ENCODE measurements at places on chromosomes 7 and 10.

GRCh38 chr10:31883397-31883796 lies 45.2 kb downstream of the ARHGAP12 start:
- DNase-seq: no peak

- DNase-seq: no peak
Observed at GRCh38 chr7:138299066-138299465, 161.0 kb upstream of the TRIM24 start.

GRCh38 chr7:140544388-140544826 lies 65.1 kb upstream of the MKRN1 start:
- DNase-seq: no peak

GRCh38 chr10:106519376-106520030 lies 645.0 kb downstream of the SORCS1 start:
- DNase-seq: no peak

DNA sequence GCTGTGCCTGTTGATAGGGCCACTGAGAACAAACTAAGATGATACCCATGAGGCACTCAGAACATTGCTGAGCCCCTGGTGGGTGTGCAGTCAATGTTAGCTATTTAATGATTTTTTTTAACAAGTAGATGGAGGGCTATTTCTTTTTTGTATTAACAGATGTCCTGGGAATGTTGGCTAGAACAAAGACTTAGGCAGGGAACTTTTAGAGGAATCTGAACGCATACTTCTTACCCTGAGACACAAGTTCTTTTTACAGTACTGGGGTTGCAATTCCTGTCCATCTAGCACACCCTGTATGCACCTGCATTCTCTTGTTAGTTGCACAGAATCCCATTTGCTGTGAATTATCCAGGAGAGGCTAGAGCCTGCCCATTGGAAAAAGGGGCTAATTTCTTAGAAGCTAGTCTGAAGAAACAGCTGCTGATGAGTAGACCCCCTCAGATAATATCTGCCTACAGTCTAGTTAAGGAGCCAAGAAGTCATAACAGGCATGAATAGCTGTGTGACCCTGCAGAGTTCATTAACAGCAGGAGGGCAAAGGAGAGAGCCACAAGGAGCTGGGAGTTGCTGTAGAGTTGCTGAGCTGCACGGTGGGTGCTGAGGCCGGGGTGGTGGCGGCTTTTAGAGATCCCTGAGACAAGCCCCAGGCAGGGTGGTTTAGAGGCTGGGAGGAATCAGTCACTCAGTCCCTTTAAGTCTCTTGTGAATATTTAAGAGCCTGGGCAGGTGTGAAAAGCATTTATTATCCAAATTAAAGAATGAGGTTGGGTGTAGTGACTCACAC lies 103.7 kb upstream of the FZD8 start:
- DNase-seq: no peak

GRCh38 chr7:77866786-77867536 lies 68.4 kb downstream of the PHTF2 start:
- no peak for DNase-seq

- DNase-seq: no peak
Observed at GRCh38 chr7:75555736-75556135, 63.6 kb downstream of the SPDYE5 start.

- DNase-seq: no peak
Observed at GRCh38 chr10:89759531-89759930, 58.1 kb downstream of the KIF20B start.

- DNase-seq: no peak
Observed at GRCh38 chr10:63548860-63549259, 27.7 kb downstream of the REEP3 start.

GRCh38 chr7:157866336-157866924 lies 529.6 kb downstream of the DNAJB6 start:
- no peak for DNase-seq

- no peak for DNase-seq
Observed at GRCh38 chr7:20249920-20250319, 32.7 kb upstream of the MACC1 start.

- peak; percentile 52 for DNase-seq
Observed at GRCh38 chr7:74324531-74325209, 35.5 kb downstream of the CLIP2 start.

- DNase-seq: no peak
Observed at GRCh38 chr7:137853053-137853452, 6.3 kb upstream of the DGKI start.

- DNase-seq: no peak
Observed at GRCh38 chr7:74173491-74173865, 678 bp upstream of the EIF4H start.

- DNase-seq: peak; percentile 79
Observed at GRCh38 chr10:119306514-119306951, 99.2 kb downstream of the GRK5 start.

GRCh38 chr10:120883071-120883470 lies 31.9 kb downstream of the WDR11 start:
- DNase-seq: no peak

- DNase-seq: no peak
Observed at GRCh38 chr10:75058161-75058560, 53.3 kb upstream of the SAMD8 start.

GRCh38 chr10:99809931-99810615 lies 27.6 kb downstream of the ABCC2 start:
- DNase-seq: no peak

DNA sequence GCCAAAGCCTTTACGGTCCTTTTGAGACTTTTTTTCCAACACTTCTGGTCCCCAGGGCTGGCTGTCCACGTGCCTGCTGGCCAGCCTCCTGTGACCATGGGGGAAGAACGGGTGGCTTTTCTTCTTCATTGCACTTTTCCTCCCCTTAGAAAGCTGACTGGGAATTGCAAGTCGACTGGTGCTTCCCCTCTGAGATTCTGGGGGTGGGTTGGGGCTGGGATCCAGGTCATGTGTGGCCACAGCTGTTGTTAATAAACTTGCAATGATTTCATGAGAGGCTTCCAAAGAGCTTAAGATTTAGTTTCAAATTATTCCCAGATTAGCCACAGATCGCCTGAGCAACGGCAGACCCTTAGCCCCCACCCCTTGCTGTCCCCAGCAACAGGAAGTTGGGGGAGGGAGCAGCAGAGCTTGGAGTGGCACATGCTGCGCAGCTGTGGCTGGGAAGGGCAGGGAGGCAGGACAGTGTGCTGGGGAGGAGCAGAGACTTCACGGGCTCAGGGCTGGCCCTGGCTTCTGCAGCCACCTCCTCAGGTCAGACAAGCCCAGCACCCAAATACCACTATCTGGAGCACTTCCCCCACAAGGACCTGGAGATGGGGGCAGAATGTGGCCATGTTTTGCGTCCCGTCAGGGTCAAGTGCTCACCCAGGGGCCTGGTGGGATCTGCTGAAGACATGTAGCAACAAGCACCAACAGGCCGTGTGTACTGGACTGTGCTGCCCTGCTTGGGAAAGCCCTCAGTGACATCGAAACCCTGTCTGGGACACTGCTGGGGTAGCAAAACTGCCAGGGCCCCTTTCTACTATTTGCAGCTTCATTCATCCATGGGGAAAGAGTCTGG lies 147.1 kb downstream of the RNF216 start:
- DNase-seq: no peak

GRCh38 chr10:124688386-124688785 lies 55.8 kb downstream of the FAM53B start:
- no peak for DNase-seq

- no peak for DNase-seq
Observed at GRCh38 chr10:129716211-129716681, 247.8 kb downstream of the EBF3 start.

- no peak for DNase-seq
Observed at GRCh38 chr7:41006306-41006995, 696.4 kb downstream of the INHBA start.

DNA sequence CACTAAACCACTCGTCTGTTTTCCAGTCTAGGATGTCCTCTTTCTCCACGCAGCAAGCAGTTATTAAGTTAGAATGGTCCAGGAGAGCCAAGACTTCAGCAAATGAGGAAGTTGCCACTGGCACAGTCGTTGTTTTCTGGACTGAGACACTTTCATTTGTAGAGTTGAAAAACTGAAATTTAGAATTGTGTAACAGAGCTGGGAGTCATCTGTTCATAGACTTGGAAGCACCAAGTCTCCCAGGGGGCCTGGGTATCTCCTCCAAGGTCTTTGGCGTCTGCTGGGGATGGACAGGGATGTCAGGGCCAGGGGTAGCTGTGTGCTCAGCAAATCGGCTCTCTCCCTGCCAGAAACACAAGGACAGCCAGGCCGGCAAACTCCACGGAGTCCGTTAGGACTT lies 208.4 kb downstream of the FANK1 start:
- DNase-seq: no peak

- no peak for DNase-seq
Observed at GRCh38 chr10:56319386-56319785, 41.7 kb downstream of the ZWINT start.

- no peak for DNase-seq
Observed at GRCh38 chr7:29893351-29893965, 87.2 kb downstream of the WIPF3 start.

DNA sequence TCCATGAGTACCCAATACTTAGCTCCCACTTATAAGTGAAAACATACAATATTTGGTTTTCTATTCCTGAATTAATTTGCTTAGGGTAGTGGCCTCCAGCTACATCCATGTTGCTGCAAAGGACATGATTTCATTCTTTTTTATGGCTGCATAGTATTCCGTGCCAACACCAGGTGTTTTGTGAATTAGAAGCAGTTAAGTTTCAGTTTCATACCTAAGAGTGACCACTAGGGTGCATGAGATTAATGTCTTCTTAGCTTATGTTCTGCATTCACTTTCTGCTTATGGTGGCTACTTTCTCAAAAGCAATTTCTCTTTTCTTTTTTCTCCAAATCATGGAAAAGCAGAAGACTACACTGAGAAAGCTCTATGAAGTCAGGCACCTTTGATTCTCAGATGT lies 65.1 kb upstream of the VSTM2A start:
- DNase-seq: no peak

GRCh38 chr7:27925573-27926201 lies 185.7 kb downstream of the TAX1BP1 start:
- no peak for DNase-seq

DNA sequence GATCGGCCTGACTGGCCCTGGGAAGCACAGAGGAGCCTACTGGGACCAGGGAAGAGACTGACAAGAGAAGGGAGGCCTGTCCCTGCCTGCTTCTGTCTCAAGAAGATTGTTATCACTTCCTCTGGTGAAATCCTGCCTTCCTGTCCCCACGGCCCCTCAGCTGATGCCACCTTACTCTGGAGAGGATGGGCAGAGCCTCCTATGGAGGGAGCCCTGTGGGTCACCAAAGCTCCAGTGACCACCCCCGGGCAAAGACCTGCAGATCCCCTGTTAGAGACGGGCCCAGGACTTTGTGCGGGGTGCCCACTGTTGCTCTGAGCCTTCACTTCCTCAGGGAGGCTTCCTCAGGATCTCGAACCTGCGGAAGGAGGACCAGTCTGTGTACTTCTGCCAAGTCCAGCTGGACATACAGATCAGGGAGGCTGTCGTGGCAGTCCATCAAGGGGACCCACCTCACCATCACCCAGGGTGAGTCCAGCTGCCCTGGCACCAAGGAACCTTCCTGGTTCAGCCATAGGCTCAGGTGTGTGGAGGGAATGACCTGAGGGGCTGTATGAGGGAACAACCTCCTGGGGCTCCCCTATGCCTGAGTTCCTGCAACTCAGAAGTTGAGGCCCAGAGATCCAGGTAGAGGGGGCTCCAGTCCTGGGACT lies 1.4 kb upstream of the PILRB start:
- DNase-seq: no peak

DNA sequence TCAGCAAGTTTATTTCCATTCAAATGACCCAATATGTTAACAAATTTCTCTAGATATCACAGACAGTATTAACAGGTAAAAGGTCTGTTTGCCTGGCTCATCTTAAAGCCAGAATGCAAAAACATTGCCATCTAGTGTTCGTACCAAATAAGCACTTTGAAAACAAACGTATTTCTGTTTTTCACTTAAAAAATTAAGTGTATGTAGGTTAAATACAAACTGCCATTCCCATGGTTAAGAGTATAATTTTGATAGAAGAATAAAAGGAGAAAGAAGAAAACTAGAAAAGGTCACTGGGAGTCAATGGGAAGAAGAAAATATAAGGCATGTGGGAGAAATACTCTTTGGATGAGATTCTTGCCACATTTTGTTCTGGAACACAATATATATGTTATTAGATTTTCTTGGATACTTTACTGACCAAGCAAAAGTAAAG lies 51.0 kb downstream of the ORC5 start:
- no peak for DNase-seq

DNA sequence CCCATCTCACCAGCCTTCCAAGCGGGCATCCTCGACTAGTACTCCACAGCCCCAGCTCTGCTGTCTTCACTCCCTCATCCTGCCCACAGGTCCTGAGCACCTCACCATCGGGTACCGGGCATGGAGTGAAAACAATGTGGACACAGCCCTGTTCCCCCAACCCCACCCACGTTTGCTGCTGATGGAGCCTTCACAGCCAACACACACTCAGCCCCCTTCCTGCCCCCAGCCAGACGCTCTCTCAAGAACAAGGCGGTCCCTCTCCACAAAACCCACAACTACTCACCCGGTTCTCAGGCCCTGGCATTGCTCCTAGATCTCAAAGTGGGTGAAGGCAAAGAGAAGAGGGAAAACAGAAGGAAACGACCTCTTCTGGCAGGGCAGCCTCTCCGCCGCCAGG lies 56.1 kb downstream of the SLIT1 start:
- no peak for DNase-seq

- peak; percentile 45 for DNase-seq
Observed at GRCh38 chr10:72263613-72264241, 10.0 kb upstream of the DDIT4 start.

DNA sequence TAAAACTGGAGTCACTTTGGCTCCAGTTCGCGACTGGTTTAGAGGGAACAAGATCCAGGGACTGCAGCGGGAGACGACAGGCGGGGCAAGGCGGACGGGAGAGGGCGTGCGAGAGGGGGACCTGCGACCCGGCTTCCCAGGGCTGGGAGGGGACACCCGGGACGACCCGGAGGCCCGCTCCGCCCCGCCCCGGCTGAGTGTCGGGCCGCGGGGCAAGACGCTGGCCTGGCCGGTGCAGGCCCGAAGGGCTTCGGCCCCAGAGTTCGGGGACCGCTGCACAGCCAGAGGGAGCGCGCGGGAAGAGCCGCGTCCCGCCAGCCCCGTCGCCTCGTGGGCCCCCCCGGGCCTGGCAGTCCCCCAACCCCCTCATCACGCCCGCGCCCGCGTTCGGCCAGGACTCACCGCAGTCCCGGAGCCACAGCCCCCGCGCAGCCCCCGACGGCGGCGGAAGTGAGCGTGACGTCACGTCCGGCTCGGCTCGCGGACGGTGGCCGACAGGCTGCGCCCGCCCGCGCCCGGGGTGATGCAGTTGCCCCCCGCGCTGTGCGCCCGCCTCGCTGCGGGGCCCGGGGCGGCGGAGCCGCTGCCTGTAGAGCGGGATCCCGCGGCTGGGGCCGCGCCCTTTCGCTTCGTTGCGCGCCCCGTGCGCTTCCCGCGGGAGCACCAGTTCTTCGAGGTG lies at the start of the genes TUBGCP2 and ZNF511:
TUBGCP2 (minus strand) TSS at position 452 of the 679 bp plus-strand sequence. CDS start 5,931 bp downstream, outside the sequence.
ZNF511 (plus strand) TSS at position 494 of the 679 bp plus-strand sequence; CDS start at position 524, 30 bp downstream.
- DNase-seq: peak; percentile 88

GRCh38 chr7:141072548-141073172 lies 1.2 kb upstream of the TMEM178B start:
- no peak for DNase-seq

All from naive thymus-derived CD8-positive, alpha-beta T cell (primary cell).